Renal pelvis (tissue), 12 donors: ENCODE measurements at places on chromosomes 3 and 15. TPM values are rescaled to one million over a fixed set of nuclear protein-coding genes. Genes with fewer than 3 reads are reported as not detected.

MASP1 gene
- 10.2 TPM for polyA plus RNA-seq

AMOTL2 gene
- 85.9 TPM for polyA plus RNA-seq

RASGRF1 gene
- polyA plus RNA-seq, result 0.40 TPM

POLQ gene
- polyA plus RNA-seq, result 5.8 TPM

STAC gene
- polyA plus RNA-seq, result 13.2 TPM
